ENCODE measurements at places on chromosomes 16 and 17.

DNA sequence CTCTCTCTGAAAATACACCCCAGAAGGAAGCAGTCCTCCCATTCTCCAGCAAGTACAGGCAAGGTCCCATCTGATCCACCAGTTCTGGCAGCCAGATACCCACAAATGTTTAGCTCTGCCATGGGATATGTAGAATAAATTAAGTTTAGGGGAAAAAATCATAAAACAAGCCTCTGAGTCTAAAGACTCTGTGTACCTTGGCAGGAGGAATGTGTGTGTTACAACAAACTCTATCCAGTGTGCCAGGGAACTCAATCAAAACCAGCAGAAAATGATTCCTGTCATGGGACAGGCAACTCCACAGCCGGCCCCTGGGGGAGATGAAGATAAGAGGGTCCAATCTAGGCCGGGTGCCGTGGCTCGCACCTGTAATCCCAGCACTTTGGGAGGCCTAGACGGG, 73.4 kb downstream of the MRM3 start:
- no peaks in the 10 kb centered on the region for H3K36me3 ChIP-seq
- peaks cover 19% of the 10 kb centered on the region for H3K4me1 ChIP-seq
- H3K27me3 ChIP-seq: no peaks in the 10 kb centered on the region

- no peak for DNase-seq
- no peak overlapping the region for H3K4me3 ChIP-seq
- H3K36me3 ChIP-seq: no peaks in the 10 kb centered on the region
- no peak overlapping the region for H3K27ac ChIP-seq
- no peaks in the 10 kb centered on the region for H3K4me1 ChIP-seq
Measured at GRCh38 chr16:60060731-60061130, 1326.6 kb upstream of the GOT2 start.

DNA sequence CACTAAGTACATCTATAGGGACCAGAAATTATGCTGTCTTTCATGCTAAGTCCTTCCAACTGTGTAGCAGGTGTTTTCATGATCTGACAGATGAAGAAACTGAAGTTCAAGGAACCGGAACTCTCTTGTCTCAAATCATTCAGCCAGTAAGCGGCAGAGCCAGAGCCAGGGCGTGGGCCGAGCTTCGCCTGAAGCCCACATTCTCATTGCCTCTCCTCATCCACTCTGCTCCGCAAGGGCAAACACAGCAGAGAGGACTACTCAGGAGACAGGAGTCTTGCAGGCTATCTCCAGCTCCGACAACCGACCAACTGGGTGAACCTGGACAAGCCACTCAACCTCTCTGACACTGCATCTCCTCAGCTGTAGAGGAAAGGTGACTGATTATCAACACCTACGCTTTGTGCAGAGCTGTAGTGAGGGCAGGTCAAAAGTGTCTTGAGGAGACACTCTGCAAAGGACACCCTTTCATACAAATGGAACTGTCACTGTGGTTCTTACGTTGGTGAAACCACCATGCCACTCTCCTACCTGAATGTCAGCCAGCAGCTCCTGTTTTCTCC, 72.9 kb downstream of the CYTH1 start:
- H3K4me3 ChIP-seq: no peak overlapping the region
- no peak overlapping the region for H3K27ac ChIP-seq
- H3K27me3 ChIP-seq: no peaks in the 10 kb centered on the region
- no peaks in the 10 kb centered on the region for H3K36me3 ChIP-seq

DNA sequence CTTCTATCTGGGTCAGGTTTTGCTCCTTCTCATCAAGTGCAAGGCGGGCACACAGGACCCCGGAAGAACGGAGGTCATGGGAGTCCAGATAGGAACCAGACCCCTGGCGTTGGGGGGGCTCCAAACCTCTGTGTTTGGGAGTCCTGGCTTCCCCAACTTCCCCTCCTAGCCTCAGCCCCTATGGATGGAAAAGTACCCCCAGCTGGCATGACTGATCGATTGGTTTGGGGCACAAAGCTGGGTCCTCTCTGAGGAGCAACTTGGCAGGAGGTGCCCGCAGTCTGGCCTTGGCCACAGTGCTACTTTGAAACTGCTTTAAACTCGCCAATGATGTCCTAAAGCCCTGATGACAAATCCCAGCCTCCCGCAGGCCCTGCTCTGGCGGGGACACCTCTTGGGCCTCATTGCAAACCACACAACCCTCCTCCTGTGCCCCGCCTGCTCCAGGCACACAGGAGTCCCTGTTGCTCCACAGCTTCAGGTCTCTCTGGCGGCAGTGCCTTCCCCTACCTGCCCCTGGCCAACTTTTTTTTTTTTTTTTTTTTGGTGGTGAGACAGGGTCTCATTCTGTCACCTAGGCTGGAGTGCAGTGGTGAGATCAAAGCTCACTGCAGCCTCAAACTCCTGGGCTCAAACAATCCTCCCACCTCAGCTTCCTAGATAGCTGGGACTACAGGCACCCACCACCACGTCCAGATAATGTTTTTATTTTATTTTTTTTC, 38.0 kb upstream of the SNN start:
- DNase-seq: no peak
- H3K4me3 ChIP-seq: no peak overlapping the region
- H3K36me3 ChIP-seq: no peaks in the 10 kb centered on the region
- H3K27me3 ChIP-seq: no peaks in the 10 kb centered on the region
- H3K4me1 ChIP-seq: peaks cover 28% of the 10 kb centered on the region
- H3K27ac ChIP-seq: peak overlapping the region; percentile 79

- no peaks in the 10 kb centered on the region for H3K4me1 ChIP-seq
- no peak overlapping the region for H3K27ac ChIP-seq
- DNase-seq: no peak
Measured at GRCh38 chr17:27217631-27218030, 76.3 kb upstream of the WSB1 start.
